Stimulated activated CD8-positive, alpha-beta memory T cell treated with anti-CD3 and anti-CD28 coated beads, Interleukin-7, amount 100 ng/mL, for 48 hours (primary cell): ENCODE measurements at places on chromosomes 6 and 20.
A peak's percentile ranks its signal among the peaks of the same experiment; 100 is the strongest.

DNA sequence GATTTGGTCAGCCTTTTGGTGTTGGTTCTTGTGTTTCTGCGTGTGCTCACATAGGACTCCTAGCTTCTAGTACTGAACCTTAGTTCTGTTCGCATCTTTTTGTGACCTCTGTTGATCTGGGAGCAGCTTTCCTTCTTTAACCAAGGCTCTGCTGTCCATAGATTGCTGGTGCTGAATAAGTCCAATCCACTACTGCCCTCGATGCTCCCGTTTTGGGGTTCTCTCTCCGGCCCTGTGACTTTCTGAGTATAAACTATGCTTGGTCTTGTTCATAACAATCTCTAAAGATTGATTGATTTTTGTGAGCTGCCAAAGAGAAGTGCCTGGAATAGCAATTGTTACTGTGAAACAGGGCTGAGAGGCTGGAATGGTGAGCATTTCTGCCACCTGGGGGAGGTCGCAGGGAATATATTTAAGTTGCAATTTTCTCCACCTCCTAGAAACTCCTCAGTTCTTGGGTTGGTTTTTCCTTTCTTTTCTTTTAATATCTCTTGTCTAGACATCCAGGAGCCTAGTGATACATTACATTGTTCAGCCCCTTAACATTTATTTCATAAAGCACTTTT lies 422.9 kb upstream of the CHD6 start:
- no peak for DNase-seq

DNA sequence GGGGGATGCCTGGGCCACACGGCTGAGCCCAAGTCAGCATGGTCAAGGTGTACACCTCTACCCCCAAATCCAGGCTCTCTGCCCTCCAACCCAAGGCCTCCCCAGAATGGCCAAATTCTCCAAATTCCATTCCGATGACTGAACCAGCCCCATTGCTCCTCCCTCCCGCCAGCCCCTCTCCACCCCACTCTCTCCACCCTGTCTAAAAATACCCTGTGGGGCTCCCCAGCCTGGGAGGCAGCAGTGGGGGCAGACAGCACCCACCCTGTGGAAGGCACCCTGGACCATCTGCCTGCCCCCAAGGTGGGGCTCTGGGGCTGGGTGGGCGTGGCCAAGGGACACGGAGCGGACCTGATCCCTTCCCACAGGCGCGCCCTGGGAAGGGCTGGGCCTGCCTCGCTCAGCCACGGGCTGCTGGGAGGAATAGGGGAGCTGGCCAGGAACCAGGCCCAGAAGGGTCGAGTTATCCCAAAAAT lies 11.4 kb downstream of the TEAD3 start:
- DNase-seq: no peak

DNA sequence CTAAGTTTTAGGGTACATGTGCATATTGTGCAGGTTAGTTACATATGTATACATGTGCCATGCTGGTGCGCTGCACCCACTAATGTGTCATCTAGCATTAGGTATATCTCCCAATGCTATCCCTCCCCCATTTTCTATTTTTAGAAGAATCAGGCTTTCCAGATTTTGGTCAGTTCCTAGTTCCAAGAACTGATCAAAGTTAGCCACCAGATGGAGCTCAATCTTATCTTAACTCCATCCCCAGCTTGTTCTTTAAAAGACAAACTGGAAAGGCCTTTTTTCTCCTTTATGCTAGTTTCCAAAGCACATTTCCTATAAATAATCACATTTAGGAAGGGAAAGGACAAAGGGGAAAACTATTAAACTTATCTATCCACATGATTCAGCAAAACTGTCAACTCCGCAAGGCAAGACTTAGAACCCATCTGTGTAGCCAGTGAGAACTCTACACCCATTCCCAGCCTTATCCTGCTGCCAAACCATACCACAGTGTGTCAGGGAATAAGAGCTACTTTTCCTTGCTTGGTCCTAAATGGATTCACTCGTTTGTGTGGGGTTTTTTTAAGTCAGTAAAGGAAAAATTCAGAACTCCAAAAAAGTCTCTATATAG lies 22.8 kb upstream of the KHDC1 start:
- DNase-seq: no peak

DNA sequence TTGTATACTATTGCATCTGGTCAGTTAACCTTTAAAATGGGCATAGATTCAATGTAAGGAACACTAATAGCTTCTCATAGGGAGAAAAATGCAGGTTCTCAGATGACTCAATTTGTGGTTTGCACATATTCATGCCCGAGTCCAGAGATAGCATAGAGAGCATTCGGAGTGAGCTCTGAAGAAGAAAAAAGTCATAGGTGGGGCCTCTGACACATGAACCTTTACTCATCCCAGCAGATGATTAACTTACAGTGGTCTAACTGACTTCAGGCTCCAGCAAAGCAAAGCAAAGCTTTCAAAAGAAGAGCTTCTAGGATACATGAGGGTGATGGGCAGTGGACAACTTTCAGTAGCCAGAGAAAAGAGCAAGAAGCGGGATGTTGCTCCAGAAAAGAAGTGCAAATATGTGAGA lies 55.3 kb upstream of the BTN3A2 start:
- DNase-seq: no peak

DNA sequence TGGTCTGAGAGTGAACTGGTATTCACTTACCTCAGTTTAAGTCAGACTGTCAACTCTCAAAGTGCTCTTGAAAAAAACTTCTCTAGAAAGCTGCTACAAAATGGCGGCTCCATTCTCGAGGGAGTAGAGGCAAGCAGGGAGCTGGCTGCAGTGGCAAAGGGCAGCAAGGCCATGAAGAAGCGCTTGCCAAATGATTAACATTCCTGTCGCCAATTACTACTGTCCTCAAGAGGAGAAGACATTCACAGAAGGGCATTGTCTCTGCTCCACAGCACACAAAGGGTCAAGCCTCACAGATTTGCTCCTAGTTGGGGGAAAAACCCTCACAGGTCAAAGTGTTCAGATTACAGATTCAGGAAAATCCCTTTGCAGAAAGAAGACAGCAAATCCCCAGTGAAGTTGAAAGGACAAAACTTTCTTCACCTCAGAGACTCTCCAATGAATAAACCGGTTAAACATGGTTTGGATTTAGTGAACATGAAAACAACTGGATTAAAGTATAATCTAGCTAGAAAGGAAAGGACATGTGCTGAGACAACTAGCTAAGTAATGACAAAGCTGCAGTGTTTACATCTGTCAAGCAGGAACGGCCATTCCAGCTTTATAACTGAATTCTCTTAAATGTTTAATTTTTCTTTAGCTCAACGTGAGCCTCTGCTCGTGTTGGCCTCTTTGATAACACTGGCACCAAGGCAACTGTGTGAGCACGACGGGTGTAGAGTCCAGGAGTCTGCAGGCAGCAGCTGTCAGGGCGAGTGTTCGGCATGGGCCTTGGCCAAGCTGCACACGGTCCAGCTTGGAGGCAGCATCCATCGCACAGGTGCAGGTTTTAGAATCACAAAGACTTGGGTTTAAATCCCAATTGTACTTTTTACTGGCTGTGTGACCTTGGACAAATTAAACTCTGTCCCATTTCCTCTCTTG lies 37.6 kb downstream of the NR2E1 start:
- no peak for DNase-seq

GRCh38 chr20:62409931-62410745 lies 3.1 kb upstream of the CABLES2 start:
- no peak for DNase-seq

DNA sequence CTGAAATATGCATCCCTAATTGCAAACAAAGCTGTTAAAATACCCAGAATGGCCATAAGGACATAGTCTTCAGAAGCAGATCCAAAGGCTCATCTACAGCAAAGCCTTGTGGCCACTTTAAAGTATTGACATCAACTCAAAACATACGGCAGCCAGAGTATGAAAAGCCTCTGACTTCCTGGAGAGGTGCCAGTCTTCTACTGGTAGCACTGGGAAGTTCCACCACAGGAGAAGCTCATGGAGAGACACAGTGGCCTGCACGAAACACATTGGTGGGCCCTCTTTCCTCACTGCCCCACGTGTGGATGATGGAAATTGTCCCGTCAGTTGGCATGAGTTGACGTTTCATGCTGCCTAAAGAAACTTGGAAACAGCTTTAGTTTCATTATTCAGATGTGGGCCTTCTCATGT lies 202.6 kb upstream of the HEY2 start:
- DNase-seq: no peak

DNA sequence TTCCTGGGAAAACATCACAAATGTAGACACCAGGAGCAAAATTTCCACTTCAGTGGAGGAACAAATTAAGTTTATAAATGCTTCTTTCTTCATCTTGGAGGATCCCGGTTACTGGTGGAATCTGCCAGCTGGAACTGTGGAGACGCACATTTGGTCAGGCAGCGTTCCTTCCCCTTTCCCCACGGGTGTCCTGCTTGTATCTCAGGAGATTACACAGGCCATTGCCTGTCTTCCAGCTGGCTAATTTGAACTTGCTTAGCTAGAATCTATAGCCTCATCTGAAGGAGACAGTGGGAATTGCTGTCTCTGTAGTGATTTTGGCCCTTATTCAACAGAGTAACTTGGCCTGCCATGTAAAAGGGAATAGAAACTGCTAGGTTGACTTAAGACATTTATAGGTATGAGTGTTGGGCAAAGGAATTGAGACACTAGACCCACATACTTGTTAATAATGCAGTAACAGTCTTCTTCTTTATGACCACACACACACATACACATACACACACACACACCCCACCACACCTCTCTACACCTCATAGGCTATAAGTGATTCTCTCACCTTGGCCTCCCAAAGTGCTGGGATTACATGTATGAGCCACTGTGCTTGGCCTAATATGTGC lies 34.4 kb downstream of the TSBP1 start:
- no peak for DNase-seq

DNA sequence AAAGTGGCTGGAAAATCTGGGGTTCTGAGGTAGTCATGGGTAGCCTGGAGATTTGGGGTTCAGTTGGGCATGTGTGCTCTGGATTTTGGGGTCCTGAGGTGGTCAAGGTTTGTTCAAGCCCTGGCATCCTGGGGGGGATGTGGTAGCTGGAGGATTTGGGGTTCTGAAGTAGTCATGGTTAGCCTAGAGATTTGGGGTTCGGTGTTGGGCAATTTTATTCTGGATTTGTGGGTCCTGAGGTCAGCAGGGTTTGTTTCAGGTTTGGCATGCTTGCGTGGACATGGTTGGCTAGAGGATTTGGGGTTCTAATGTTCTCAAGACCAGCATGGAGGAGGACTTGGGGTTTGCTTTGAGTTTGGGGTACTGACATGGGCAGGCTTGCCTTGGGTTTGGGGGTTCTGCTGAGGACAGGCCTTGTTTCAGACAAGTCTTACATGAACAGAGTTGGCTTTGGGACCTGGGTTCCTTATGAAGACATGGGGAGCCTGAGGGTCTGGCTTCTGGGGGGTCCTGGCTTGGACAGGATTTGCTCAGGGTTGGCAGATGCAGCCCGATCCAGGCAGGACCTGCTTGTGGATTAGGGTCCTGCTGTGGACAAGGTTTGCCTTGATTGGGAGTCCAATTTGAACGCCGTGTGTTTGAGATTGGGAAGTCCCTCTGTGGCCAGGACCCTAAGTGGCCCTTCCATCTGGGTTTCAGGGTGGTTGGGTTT lies 906 bp downstream of the ANKRD60 start:
- no peak for DNase-seq

DNA sequence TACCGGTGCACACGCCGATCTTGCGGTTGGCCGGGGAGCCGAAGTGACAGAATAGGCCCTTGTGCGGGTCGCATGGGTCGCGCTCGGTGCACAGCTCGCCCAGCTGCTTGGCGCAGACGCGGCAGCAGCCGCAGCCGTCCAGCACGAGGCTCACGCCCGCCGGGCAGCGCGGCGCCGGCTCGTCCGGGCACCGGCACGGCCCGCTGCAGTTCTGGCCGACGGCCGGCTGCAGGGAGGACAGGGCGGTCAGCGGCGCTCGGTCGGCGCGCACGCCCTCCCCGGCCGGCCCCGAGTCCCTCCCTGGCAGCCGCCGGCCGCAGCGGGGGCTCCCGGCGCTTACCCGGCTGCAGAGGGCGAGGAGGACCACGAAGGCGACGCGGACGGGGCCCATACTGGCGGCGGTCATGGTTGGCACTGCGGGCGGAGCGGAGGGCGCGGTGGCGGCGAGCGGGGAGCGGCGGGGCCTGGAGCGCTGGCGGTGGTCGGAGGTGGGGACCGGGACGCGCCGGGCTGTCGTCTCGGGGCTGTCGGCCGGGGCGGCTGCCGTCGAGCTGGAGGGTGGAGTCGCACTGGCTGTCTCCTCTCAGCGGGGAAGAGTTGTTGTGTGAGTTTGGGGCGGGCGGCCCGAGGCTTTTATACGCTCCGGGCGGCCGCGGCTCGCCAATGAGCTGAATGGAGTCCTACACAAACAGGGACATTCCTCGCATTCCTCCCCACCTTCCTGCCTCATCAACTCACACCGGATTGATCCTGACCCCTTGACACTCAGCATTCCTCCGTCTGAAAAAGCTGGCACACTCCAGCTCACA lies at the start of gene CCN2:
Gene CCN2, minus strand, starts transcription at position 606 of the 809 bp plus-strand sequence. Its CDS starts 200 bp downstream, at position 406.
- no peak for DNase-seq

DNA sequence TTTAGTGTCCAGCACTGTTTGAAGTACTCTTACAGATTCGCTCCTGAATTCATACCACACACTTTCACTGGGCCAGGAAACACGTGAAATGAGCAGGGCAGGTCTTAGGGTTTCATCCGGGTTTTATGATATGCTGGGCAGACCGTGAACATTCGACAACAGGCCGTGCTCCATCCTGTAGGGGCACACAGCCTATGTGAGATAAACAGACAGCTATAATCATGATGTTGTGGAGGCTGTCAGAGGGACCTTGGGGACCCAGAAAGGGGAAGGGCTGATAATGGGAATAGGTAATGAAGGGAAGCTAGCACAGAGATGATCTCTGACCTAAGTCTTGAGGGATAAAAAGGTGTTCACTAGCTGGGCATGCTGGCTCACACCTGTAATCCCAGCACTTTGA lies 110.4 kb downstream of the RIN2 start:
- no peak for DNase-seq

GRCh38 chr6:116561377-116562018 lies 7.9 kb downstream of the CALHM4 start:
- DNase-seq: peak; percentile 20

GRCh38 chr20:49690899-49691620 lies 22.6 kb downstream of the B4GALT5 start:
- no peak for DNase-seq

- DNase-seq: no peak
Measured at GRCh38 chr6:42294759-42295158, 77.1 kb upstream of the MRPS10 start.

GRCh38 chr6:134698228-134698627 lies 251.7 kb downstream of the ALDH8A1 start:
- no peak for DNase-seq

DNA sequence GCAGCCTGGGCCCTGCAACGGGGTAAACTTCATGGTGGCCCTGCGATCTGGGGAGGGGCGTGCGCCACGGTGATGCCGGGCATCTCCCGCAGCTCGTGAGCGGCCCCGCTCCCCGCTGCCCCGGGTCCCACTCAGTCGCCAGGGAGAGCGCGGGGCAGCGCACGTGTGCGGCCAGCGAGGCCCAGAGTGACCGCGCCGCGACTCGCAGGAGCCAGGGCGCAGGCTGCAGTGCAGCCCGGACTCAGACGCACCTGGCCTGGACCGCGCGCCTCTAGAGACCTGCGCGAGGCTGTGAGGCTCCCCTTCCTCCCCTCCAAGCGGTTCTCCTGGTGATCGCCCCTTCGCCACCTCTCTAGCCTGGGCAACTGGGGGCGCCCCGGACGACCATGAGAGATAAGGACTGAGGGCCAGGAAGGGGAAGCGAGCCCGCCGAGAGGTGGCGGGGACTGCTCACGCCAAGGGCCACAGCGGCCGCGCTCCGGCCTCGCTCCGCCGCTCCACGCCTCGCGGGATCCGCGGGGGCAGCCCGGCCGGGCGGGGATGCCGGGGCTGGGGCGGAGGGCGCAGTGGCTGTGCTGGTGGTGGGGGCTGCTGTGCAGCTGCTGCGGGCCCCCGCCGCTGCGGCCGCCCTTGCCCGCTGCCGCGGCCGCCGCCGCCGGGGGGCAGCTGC lies 652 bp downstream of the BMP6 start:
- DNase-seq: no peak

GRCh38 chr6:139641376-139641775 lies 266.9 kb upstream of the CITED2 start:
- no peak for DNase-seq
